T follicular helper cell (primary cell): ENCODE measurements at places on chromosomes 5 and 9.

- no peak for DNase-seq
Measured at GRCh38 chr9:134965411-134965810, 47.7 kb upstream of the FCN1 start.

DNA sequence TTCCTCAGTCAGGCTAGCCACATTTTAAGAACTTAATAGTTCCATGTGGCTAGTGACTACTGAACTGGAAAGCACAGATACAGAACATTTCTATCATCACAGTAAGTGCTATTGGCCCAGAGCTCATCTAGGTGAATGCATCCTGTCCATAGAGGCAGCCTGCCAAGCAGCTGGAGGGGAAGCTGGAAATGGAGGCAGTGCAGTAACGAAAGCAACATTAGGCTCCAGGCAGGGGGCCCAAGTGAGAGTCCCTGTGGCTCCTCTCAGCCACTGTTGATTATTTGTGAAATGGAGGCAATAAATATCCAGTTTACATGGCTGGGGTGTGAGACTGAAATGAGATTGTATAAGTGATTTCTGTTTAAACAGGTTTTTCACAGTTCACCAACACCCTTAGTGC lies 227.2 kb upstream of the KLF9 start:
- DNase-seq: no peak

- DNase-seq: no peak
Measured at GRCh38 chr5:172402531-172403188, 51.7 kb downstream of the SH3PXD2B start.

DNA sequence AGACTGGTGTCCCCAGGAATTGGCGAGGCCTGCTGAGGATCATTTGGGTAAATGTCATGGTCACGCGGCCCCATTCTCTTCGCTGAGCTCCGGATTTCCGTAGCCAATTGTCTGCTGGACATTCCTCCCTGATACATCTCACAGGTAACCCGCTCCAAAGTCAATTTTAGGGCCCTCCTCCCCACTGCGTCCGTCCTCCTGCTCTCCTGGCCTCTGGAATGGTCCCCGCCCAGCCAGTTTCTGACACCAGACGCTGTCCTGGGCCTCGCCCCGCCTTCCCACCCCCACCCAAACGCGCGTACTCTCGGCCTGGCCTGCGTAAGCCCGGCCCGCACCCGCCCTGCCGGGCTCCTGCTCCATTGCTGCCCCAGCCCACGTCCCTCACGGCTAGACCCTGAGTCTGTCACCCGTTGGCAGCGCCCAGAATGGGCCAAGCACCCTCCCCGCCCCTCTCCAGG lies 202.0 kb downstream of the AUH start:
- no peak for DNase-seq

GRCh38 chr5:62720031-62720441 lies 141.4 kb downstream of the LRRC70 start:
- no peak for DNase-seq

DNA sequence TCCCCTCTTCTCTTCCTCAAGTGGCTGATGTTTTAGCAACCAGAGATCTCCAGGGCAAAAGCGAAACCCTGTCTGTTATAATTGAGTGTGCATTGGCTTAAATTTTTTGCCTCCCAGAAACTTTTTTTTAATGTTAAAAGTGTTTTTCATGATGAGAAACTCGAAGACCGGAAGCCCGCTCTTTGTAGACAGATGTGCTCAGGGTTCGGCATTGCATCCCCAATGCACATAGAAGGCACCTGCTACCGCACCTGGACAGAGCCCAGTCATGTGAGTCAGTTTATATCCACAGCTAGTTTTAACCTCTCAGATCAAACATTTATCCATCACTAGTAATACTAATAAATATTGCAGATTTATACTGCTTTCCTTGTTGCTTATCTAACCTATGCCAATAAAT lies 19.5 kb upstream of the NADK2 start:
- no peak for DNase-seq

DNA sequence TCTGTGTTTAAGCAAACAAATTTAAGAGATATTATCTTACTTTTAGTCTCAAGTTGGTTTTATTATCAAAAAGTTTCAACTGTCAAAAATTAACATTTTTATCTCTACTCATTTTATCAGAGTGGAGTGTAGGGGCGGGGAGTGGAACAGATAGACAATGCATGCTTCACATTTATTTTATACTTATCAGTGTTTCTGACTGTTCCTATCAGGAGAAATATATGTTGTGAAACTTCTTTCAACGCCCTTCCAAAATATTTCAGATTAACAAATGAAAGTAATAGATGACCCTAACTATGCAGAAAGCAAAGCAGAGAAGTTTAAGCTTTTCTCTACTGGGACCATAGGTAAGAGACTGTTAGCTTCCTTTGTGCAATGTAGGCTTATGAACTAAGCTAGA lies 44.9 kb upstream of the MAST4 start:
- no peak for DNase-seq

DNA sequence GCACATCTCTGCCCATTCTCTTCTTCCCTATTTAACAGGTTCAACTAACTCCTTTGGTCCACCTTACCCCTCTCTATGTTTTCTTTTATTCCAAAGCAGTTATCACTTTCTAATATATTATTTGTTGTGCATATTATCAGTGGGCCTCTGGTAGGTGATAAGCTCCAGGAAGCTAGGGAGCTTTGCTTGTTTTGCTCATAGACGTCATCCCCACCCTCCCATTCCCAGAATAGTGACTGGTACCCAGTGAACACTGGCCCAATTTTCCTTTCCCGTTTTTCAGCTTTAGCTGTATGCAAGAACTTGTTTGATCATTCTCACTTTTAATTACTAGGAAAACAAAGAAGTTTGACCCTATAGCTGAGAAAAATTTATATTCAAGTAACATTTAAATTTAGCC lies 6.9 kb downstream of the ABHD17B start:
- no peak for DNase-seq

DNA sequence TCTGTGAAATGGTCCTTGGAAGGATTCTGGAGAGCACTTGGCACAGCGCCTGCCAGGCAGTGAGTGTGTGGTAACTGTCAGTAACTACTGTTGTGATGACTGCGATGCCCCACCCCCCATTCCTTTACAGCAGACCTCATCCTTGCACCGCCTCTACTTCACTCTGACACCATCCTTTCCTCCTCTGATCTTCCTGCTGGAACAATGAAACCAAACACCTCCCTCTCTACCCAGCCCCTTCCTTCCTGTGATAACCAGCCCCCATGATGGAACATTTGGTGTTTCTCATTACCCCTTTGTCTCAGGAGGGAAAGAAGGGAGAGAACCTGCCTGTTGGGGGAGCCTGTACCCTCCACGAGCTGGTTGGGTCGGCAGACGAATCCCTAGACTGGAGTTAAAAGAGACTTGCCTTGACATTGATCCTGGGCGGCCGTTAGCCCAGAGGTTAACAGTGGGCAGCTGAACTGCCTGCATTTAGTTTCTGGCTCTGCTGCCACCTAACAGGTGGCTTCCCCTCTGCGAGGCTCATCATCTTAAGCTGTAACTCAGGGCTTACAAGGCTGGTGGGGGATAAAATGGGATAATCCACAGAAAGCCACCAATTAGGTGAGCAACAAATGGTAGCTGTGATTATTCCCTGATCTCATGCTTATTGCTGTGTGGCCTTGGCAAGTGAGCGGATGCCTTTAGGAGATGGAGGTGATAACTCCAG lies 34.2 kb upstream of the GRPEL2 start:
- no peak for DNase-seq
